Femur (tissue), 1 donor: ENCODE measurements at places on chromosomes 5 and 9.

DNA sequence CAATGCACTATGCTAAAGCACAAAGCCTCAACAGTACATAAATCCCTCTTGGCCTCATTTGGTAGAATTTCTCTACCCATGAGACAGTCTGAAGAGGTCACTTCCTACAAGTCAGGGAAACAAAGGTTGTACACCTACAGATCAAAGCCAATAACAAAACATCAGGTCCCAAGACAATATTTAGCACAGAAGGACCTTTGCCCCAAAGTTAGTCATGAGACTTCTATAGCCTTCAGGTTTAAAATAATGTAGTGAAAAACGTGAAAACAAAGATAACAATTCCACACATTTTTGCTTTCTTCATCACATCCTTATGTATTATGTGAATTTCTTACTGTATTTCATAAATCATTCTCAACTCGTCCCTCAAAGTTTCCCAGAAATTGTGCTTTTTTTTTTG is 15.8 kb downstream of the AFF4 start:
- no peak for DNase-seq

GRCh38 chr5:170126626-170127025 is 20.9 kb downstream of the FOXI1 start:
- DNase-seq, result no peak

DNA sequence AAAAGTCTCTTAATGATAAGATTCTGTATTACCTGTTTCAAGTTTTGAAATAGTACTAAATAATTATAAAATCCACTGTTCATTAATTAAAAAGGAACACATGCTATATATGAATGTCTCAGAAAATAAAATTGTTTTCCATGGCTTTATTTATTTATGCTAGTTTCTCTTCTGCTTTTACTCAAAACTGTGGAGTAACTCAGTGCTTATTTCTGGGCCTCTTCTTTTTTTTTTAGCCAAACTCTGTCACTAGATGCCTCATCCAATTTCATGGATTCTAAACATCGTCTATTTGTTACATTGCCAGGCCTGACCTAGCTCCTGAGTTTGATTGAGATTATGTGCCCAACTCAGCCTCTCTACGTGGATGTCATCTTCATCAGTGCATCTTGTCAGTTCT is 1509.7 kb downstream of the MAT2B start:
- no peak for DNase-seq

GRCh38 chr5:160434022-160434531 is 12.4 kb downstream of the PTTG1 start:
- peak; percentile 72 for DNase-seq

DNA sequence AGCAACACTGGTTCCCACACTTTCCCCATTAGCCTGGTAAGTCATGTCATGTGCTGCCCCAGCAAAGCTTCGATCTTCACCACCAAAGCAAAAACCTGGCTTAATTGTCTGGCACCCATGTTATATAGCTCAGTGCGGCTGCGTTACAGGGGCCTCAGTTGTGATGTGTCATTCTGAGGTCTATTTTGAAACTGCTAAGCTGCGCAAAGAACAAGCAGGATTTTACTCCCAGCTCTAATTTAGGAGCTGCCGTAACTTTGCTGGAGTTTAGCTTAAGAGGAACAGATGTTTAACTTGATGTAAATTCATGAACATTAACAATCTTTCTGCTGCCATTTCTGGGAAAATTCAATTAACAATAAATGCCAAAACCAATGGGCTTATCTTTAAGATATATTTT is 274.1 kb downstream of the HSPA4 start:
- DNase-seq, result no peak
